Stimulated activated CD4-positive, alpha-beta T cell treated with anti-CD3 and anti-CD28 coated beads, Interleukin-15, amount 100 ng/mL, for 1 hour (primary cell): ENCODE measurements at places on chromosomes 7 and 10.
A peak's percentile ranks its signal among the peaks of the same experiment; 100 is the strongest.

- peak; percentile 59 for DNase-seq
Observed at GRCh38 chr7:140229591-140230515, 53.1 kb upstream of the KDM7A start.

DNA sequence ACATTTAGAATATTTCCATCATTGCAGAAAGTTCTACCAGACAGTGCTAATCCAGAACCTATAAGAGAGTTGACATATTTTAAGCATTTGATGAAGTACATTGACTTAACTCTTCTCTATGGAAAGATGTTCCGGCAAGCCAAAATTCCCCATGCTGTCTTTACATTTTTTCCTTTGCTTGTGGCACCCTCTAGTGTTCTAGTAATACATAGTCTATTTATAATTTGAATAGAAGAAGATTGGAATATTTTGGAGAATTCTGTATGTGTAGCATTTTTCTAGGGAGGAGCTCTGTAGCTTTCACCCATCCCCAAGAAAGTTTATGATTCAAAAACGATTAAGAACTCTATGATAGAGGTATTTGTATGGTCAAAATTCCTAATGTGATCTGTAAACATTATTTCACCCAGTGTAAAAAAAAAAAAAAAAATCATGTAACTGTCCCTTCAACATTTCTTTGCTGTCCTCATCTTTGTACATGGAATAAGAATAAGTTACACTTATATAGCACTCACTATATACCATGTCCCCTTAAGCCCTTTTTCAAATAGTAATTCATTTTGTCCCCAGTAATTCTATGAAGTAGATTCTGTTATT lies 33.2 kb downstream of the NRF1 start:
- no peak for DNase-seq

DNA sequence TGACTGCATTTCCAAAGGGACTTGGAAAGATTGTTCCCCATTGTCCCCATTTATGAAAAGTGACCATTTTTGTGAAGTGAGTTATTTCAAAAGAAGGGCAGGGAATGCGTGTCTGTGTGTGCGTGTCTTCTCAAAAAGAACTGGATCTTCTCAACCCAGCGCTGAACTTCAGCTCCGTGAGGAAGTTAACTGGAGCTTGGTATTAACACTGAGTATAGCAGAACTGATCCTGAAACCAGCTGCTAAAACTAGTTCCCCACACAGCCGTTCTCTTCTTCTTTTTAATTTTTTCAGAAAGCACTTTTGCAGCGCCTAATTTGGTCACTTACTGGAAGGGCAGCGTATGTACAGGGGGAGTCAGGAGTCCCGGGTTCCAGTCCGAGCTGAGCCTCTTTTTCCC lies 45.8 kb upstream of the PLEKHA1 start:
- DNase-seq = no peak

DNA sequence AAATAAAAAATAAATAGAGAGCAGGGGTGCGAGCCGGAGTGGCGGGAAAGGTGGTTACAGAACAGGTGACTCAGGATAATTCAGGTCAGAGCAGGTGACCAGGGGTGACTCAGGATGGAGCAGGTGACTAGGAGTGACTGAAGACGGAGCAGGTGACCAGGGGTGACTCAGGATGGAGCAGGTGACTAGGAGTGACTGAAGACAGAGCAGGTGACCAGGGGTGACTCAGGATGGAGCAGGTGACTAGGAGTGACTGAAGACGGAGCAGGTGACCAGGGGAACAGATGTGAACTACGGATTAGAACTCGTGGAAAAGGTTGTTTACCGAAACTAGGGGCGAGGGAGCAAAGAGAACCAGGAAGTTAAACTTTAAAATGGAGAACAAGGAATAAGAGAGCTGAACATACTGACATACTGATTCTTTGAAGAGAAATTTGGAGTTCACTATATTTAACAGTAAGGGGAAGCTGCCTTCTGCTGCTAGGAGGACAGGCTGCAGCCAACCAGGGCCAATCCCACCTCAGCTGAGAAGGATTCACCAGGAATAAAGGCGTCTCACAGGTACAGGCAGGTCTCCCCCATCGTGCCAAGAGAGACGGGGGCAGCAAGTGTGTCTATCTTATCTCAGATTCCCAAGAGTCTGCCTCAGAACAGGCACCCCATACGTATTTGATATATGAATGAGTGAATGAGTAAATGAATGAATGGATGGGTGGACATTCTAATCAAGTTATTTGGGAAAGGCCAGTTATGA lies 101.3 kb downstream of the CPXM2 start:
- no peak for DNase-seq

DNA sequence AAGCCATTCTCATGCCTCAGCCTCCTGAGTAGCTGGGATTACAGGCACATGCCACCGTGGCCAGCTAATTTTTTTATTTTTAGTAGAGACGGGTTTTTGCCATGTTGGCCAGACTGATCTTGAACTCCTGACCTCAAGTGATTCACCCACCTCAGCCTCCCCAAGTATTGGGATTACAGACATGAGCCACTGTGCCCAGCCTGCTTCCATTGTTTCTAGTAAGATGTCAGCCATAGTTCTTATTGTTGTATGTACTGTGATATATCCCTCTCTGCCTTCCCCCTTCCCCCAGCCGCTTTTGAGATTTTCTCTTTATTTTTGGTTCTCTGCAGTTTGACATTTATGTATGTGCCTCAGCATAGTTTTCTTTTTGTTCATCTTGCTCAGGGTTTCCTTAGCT lies 87.9 kb upstream of the KLF14 start:
- no peak for DNase-seq

- DNase-seq = no peak
Observed at GRCh38 chr7:90999989-91000979, 263.9 kb upstream of the FZD1 start.

GRCh38 chr10:119817991-119818888 lies 54.4 kb downstream of the MCMBP start:
- DNase-seq = no peak

- DNase-seq = no peak
Observed at GRCh38 chr7:46201961-46202360, 280.9 kb upstream of the IGFBP3 start.

GRCh38 chr10:28915989-28916588 lies 238.8 kb downstream of the BAMBI start:
- no peak for DNase-seq

DNA sequence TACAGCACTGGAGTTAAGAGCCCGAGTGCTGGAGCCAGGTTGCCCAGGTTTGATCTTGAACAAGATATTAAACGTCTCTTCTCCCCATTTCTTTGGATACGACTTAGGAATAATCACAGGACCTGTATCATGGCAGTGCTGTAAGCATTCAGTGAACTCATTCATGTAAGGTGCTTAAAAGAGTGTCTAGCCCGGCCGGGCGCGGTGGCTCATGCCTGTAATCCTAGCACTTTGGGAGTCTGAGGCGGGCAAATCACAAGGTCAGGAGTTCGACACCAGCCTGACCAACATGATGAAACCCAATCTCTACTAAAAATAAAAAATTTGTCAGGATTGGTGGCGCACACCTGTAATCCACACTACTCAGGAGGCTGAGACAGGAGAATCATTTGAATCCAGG lies 40.8 kb downstream of the CHST15 start:
- DNase-seq = no peak

DNA sequence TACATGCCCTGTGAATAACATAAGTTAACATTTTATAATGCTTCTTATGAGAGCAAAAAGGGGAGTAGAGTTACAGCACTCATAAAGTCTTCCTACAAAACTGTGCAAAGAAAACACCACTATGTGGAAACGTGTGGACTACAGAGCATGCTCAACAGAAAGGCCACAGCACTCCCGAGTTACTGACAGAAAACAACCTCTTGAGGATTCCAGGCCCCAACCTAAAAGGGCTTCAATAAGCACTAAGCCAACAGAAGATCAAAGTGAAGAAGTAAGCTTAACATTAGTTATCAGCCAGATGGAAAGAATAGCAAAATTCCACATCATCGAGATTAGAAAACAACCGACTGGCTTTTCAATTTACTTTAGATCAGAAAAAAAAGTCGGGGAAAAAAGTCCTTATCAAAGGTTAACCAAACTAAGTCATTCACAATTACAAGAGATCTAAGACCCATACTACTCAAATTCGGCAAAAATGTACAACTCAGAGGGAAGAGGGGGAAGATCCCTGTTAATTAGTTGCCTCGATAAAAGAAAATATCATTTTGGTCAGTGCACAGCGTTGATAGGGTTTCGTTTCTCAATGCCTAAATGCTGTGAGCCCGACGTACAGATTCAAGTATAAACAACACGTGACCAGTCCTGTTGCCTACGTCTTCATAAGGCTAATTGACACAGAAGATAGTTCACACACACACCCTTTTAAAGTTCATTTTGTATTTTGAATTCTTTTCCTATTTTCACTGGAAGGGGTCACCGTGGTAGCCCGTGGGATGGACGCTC lies 1.4 kb downstream of the KBTBD2 start:
- no peak for DNase-seq

DNA sequence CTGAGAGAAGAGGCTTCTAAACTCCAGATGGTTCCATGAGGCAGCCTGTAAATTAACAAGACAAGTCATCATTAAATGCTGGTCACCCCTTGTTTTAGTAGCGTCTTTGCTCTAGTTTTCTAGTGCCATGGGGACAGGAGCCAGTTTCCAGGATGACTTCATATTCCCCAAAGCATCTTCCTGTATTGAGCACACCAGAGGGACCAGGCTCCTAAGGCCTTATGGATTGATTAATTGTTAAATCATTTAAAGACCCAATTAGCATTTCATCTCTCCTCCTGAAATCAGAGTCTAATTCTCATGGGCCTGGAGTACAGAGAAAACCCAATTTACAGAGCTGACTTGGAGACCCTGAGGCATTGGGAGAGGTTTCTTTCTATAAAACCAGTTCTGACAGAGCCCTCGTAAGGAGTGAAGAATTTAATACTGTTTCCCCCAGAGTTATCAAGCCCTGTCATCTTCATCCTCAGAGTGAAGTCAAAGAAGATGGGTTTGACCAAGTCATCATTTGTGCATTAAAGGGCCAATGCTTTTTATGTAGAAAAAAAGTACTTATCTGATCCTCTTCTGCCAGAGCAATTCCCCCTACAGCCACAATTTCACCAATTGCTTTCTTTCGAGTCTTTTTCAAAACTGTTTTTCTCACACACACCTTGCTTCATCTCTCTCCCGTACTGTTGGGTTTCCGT lies 678.7 kb downstream of the SDK1 start:
- no peak for DNase-seq

DNA sequence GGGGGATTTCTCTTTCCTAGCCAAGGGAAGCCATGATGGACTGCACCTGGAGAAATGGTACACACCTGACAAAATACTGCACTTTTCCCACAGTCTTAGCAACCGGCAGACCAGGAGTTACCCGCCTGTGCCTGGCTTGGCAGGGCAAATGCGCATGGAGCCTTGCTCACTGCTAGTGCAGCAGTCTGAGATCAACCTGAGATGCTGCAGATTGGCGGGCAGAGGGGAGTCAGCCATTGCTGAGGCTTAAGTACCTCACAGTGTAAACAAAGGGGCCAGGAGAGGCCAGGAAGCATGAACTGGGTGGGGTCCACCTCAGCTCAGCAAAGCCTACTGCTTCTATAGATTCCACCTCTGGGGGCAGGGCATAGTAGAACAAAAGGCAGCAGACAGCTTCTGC lies 49.4 kb downstream of the OR13A1 start:
- DNase-seq = no peak

DNA sequence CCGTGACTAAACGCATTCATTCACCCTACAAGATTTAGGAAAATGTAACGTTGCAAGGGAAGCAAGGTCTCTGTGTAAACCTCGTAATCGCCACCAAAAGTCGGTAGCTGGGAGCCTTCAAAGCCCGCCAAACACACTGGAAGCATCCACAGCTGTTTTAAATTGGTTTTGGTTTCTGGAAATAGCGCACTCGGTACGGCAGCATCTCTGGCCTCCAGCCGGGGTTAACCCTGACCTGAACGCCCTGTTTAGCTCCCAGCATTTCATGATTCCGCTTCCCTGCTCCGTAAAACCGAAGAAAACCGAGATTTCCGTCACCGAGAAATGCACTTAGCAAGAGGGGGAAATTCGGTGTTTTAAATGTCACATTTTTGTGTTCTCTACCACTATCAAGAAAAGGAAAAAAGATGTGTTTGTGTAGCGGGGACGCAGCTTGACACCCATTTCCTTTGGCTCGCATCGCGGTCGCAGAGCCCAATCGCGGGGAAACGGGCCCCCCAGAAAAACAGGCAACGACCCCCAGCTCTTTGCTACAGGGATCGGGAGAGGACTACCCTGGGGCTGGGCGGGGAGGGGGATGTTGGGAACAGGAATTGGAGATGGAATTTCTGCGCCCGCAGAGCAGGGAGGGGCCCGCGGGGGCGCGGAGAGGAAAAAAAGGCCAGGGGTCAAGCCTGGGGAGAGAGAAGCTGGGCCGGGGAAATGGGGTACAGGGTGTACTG lies 646 bp downstream of the SGCE start:
- no peak for DNase-seq
